ENCODE measurements at places on chromosomes 4 and X. TPM values are rescaled to one million over a fixed set of nuclear protein-coding genes. Genes with fewer than 3 reads are reported as not detected.

GRCh38 chr4:65510976-65511375 is 159.3 kb downstream of the EPHA5 start:
- no peak for DNase-seq

DNA sequence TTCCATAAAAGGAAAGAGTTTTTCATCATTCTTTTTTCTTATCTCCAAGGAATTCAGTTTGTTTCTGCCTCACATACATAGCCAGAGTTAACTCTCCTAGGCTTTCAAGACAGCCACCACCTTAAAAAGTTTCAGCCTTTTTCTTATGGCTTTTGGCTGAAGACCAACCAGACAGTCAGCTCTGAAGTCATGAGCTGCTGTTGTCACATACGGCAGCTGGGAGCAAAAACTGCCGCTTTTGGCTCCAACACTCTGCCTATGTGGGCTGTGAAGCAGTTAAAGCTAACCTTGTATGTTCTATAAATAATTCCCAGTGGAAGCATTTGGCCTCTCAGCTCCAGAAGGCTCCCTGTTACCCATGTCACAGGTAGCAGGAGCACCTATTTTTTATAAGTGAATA is 104.1 kb downstream of the KLHL4 start:
- no peak for DNase-seq

DNA sequence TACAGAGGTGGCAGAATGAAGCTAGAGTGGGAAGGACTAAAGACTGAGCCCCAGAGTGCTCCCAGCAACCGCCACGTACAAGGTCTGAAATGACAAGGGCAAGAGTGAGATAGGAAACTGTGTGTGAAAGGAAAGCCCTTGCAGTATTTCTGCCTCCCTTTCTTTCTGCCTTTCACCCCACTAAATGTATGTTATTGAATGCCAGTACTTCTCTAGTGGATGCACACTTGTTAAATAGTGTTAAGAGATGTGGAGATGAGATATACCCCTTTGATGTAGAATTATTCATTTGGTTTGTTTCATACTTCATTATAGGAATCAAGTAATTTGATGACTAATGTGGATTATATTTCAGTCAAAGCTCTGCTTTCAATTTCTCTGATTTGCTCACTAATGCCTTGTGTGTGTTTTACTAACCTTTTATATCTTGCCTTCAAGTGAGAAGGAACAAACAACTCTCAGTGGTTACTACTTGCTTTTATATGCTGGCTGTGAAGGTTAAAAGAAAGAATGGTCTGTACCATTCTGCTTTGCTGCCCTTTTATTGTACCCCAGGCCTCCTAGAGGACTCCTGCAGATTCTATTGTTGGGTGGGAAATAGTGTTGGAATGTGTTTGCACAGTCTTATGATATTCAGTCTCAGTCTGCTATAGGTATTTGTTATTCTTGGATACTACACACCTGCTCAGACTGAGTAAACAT is 8.0 kb upstream of the ANXA3 start:
- DNase-seq, result no peak

- no peak for DNase-seq
Observed at GRCh38 chr4:129046055-129046959, 47.0 kb downstream of the SCLT1 start.

DNA sequence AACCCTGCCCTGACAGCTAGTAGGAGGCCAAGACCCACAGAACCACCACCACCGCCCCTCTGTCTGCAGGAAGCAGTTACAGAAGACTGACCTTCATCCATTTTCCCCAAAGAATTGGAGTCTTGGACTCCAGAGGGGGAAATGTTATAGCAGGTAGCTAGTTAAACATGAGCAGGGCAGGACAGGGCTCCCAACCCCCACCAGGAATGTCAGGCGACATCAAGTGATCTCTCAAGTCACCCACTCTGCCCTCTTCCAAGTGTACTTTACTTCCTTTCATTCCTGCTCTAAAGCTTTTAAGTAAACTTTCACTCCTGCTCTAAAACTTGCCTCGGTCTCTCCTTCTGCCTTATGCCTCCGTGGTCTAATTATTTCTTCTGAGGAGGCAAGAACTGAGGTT is 17.1 kb upstream of the AADAT start:
- DNase-seq, result no peak

DNA sequence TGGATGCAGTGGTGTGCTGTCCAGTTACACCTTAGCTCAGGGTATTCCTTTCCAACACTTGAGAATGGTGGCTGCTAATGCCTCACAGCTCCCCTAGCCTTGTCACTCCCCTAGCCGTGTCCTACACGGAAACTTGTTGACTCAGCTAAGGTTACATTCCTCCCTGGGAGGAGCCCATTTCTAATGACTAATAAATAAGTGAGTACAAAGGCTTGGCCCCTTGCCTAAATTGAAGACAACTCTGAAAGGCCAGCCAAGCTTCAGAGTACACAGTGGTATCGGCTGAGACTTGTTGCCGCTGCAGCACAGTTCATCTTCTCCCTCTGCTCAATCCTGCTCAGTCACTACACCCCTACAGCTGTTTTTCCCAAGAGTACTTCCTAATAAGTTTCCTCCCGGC is 21.2 kb upstream of the SLC25A31 start:
- DNase-seq, result no peak

GRCh38 chr4:55729351-55730279 is 90.0 kb upstream of the EXOC1L start:
- no peak for DNase-seq

DNA sequence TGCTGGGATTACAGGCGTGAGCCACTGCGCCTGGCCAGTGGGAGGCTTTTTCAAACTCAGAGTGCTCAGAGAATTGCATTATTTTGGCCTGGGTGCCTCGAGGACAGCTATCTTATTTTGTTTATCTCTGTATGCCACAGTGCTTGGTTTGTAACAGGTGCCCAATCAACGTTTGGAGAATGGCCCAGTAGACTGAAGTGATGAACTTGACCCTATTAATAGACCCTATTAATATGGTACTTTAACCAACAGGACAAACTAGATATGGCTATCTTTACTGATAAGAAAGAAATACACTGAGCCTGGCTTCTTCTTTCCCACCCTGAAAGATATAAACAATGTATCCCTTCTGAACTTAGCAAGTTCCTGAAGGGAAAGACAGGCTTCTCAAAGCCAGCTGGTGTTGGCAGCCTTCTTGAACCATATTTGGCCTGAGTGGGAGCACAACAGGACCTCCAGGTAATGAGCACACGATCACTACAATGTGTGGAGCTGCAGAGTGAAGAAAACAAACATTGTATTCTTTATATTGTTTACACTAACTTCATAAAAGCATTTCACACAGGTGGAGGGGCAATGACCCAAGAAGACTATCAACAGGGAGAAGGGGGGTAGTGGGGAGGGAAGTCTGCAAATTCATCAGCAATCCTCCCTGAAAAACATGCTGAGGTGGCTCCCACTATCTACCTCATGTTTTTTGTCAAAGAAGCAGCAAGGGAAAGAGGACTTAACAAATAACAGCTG is 41.7 kb downstream of the PRPS1 start:
- DNase-seq, result no peak

The FAM13A gene
- 1.6 TPM for total RNA-seq

The SOX3 gene
- not detected for total RNA-seq

The ZNF711 gene
- 0.79 TPM for total RNA-seq

The GALNT7 gene
- 8.5 TPM for total RNA-seq

The LDB2 gene
- total RNA-seq, result not detected
